Breast epithelium (tissue), 4 donors: ENCODE measurements at places on chromosomes 5 and 9. TPM values are rescaled to one million over a fixed set of nuclear protein-coding genes. Genes with fewer than 3 reads are reported as not detected.
A peak's percentile ranks its signal among the peaks of the same experiment; 100 is the strongest.

Gene SAXO1
- total RNA-seq, result 0.16 TPM

Gene SEMA6A
- total RNA-seq, result 40.3 TPM

Gene SYK
- 25.9 TPM for total RNA-seq

Gene MYORG
- total RNA-seq, result 6.4 TPM

Gene ADGRV1
- total RNA-seq, result 55.3 TPM

Gene PCDHGA6
- 4.0 TPM for total RNA-seq

Gene RUSC2
- total RNA-seq, result 17.1 TPM

Gene HMMR
- total RNA-seq, result 3.5 TPM

DNA sequence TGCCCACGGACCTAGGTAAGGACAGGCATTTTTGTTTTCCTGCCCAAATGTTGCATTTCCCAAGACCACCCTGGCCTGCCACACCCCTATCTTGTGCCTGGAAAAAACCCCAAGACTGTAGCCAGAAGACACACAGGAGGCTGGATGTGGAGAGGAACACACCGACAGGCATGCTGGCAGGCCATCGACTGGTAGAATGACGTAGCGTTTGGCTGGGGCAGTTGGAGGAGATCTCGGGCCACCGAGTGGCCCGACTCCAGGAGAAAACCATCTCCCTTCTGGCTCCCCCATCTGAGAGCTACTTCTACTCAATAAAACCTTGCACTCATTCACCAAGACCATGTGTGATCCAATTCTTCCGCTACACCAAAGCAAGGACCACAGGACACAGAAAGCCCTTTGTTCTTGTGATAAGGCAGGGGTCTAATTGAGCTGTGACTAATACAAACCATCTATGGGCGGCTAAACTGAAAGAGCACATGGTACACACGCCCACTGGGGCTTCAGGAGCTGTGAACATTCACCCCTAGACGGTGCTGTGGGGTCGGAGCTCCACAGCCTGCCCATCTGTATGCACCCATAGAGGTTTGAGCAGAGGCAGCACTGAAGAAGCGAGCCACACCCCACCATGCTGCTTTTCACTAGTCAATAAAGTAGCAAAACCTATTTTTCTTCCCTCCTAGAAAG lies 38.9 kb upstream of the N4BP3 start:
- no peaks in the 10 kb centered on the region for H3K4me1 ChIP-seq
- DNase-seq, result no peak
- no peaks in the 10 kb centered on the region for H3K36me3 ChIP-seq
- H3K4me3 ChIP-seq, result no peak overlapping the region

DNA sequence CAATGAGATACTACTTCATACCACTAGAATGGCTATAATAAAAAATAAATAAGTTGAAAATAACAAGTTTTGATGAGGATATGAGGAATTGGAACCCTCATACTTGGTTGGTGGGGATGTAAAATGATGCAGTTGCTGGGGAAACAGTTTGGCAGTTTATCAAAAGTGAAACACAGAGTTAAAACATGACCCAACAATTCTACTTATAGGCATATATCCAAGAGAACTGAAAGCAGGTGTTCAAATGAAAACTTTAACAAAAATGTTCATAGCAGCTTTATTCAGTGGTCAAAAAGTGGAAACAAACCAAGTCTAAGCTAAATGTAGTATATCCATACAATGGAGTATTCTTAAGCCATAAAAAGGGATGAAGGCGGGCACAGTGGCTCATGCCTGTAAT lies 13.1 kb upstream of the LHFPL2 start:
- H3K27ac ChIP-seq, result no peak overlapping the region
- no peaks in the 10 kb centered on the region for H3K36me3 ChIP-seq
- H3K4me1 ChIP-seq, result no peaks in the 10 kb centered on the region
- DNase-seq, result no peak

DNA sequence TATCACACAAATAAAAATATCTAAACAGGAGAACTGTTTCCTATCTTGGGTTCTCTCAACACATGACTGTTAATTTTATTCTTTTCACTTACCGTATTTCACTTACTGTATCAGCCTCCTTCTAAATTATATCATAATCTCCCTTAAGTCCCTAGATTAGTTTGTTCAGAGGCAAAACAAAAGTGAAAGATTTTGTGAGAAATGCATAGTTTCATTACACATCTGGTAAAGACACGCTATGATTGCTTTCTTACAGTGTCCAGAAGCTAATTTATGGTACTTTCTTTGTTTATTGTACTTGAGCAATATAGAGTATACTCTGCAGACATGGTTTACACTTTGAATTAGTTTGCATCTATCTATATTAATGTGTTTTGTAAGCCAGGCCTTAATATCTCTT lies 159.7 kb upstream of the TLX3 start:
- no peaks in the 10 kb centered on the region for H3K27me3 ChIP-seq
- H3K4me1 ChIP-seq, result no peaks in the 10 kb centered on the region
- H3K4me3 ChIP-seq, result no peak overlapping the region
- H3K36me3 ChIP-seq, result no peaks in the 10 kb centered on the region

DNA sequence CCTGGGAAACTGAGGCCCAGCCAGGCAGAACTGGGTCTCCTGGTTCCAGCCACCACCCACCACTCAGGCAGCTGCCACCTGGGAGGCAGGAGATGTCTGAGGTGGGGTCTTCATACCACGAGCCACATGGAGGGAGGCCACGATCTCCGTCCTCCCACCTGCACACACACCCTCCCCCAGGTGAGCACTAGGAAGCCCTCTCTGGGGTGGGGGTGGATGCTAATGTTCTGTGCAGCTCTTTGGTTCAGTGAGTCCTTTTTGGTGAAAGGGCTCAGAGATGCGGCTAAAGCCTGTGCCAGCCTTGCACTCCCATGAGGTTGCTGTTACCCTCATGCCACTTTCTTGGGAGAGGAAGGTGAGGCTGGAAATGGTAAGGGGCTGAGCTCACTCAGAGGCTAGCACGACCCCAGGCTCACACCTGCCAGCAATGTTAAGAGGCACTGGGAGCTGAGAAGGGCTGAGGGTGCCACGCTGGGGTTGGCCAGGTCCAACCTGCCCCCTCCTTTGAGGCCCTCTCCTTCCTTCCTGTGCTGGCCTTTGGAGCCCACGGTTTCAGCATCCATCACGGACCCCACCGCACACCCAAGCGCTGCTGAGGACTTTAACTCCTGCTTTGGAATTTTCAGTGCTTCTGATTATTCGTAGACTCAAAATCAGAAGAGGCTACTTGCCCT lies 26.6 kb upstream of the OBP2B start:
- H3K27ac ChIP-seq, result peak overlapping the region; percentile 25
- H3K27me3 ChIP-seq, result no peaks in the 10 kb centered on the region
- H3K4me1 ChIP-seq, result no peaks in the 10 kb centered on the region
- DNase-seq, result no peak
- no peak overlapping the region for H3K4me3 ChIP-seq

DNA sequence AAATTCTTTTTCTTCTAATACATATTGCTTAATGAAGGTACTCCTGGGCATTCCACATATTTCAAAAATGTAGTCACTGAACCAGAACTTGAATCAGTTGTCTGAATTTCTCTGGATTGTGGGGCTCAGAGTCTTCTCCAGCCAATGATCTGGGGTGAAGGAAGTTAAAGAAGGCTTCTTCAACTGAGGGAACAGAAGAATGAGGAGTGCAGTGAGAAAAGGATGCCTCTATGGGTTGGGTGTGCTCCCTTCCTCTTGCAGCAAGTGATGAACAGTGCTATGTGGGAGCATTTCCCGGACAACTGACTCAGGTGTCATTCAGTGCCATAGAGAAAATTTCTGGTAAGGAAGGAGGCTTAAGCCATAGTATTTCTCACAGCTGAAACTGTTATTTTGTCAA lies 7.9 kb downstream of the LNPEP start:
- DNase-seq, result no peak
- no peaks in the 10 kb centered on the region for H3K27me3 ChIP-seq
- H3K36me3 ChIP-seq, result no peaks in the 10 kb centered on the region
- H3K4me1 ChIP-seq, result no peaks in the 10 kb centered on the region
- no peak overlapping the region for H3K27ac ChIP-seq

DNA sequence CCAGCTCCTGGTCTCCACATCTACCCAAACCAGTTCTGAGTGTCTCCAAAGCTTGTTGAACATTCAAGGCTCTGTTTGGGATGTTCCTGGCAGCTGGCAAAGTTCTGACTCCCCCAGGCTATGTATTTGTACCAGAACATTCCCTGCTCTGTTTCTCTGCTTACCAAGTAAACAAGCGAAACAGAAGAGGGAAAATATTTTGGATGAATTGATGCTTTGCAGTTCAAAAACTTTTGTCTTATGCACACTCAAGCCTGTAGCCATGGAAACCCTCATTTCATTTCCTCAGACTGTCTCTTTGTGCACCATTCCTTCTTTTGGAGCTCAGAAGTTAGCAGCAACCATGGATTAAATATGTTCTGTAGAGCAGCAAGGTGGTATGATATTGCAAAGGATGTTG lies 145.8 kb downstream of the ACTL7B start:
- H3K27me3 ChIP-seq, result no peaks in the 10 kb centered on the region
- H3K27ac ChIP-seq, result no peak overlapping the region
- no peak for DNase-seq
- no peaks in the 10 kb centered on the region for H3K4me1 ChIP-seq
- H3K36me3 ChIP-seq, result no peaks in the 10 kb centered on the region

DNA sequence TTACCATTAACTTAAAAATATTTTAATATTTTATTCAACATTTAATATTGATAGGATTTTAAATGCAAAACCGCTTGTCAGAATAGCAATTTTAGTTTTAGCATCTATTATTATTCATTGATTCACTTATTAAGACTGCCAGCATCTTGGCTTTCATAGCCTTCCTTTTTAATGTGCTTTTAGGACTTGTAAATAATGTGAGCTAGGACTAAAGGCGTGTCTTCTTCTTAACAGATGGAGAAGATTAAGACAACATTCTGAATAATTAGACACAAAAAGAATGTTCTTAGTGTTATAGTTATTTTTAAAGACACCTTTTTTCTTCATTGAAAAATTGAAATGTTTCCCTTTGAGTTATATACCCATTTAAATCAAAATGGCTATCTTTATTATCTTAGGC lies 6.9 kb downstream of the IL31RA start:
- no peak overlapping the region for H3K27ac ChIP-seq
- DNase-seq, result no peak
- no peaks in the 10 kb centered on the region for H3K4me1 ChIP-seq

GRCh38 chr5:50709471-50709870 lies 43.0 kb downstream of the PARP8 start:
- no peak for DNase-seq
- no peaks in the 10 kb centered on the region for H3K4me1 ChIP-seq
- no peaks in the 10 kb centered on the region for H3K36me3 ChIP-seq
- H3K4me3 ChIP-seq, result no peak overlapping the region

GRCh38 chr5:158436271-158437065 lies 577.5 kb upstream of the CLINT1 start:
- H3K27me3 ChIP-seq, result no peaks in the 10 kb centered on the region
- H3K4me1 ChIP-seq, result no peaks in the 10 kb centered on the region
- H3K36me3 ChIP-seq, result no peaks in the 10 kb centered on the region
- DNase-seq, result no peak

- no peak for DNase-seq
- no peak overlapping the region for H3K27ac ChIP-seq
- H3K4me1 ChIP-seq, result no peaks in the 10 kb centered on the region
- no peak overlapping the region for H3K4me3 ChIP-seq
Observed at GRCh38 chr9:133051281-133051900, 10.4 kb upstream of the CEL start.

DNA sequence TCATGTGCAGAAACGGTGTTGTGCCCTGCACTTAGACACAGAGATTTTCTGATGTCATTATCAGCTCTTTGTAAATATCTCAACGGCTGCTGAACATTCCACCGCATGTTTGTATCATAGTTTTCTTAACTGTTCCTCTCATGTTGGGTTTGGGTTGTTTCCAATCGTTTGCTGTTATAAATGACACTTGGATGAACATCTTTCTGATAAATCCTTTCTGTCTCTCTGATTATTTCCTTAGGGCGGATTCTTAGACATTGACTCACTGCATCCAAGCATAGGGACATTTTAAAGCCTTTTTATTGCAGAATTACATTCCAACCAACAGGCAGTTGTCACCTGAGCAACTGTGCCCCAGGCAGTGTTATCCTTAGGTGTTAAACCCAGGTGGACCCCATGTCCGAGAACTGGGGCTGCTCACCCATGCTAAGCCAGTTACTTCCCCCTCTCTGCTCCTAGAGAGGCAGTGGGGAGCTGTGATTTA lies 28.5 kb downstream of the COL5A1 start:
- DNase-seq, result no peak
- H3K4me1 ChIP-seq, result no peaks in the 10 kb centered on the region
- no peaks in the 10 kb centered on the region for H3K27me3 ChIP-seq
- no peak overlapping the region for H3K27ac ChIP-seq
- no peak overlapping the region for H3K4me3 ChIP-seq
- H3K36me3 ChIP-seq, result no peaks in the 10 kb centered on the region

GRCh38 chr5:116702776-116703175 lies 128.2 kb upstream of the SEMA6A start:
- no peak overlapping the region for H3K27ac ChIP-seq
- H3K27me3 ChIP-seq, result no peaks in the 10 kb centered on the region
- no peak for DNase-seq
- H3K4me1 ChIP-seq, result no peaks in the 10 kb centered on the region

DNA sequence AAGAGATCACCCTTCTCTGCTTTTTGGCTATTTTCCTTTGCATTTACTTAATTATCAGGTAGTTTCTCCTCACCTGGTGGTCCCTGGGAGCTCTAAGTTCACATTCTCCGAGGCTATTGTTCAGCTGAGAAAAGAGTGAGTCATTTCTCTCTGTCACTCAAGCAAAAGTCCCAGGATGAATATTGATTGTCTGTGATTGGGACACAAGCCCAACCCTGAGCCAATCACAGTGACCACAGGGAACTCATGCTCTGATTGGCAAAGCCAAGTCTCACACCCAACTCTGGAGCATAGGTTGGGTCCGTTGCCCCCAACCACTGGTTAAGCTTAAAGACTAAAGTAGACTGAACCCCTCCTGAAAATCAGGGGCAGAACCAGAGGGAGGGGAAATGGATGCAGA lies 27.8 kb upstream of the FAT2 start:
- H3K4me3 ChIP-seq, result no peak overlapping the region
- H3K36me3 ChIP-seq, result no peaks in the 10 kb centered on the region
- H3K4me1 ChIP-seq, result no peaks in the 10 kb centered on the region
- peak overlapping the region; percentile 4 for H3K27ac ChIP-seq
- DNase-seq, result no peak
- no peaks in the 10 kb centered on the region for H3K27me3 ChIP-seq

DNA sequence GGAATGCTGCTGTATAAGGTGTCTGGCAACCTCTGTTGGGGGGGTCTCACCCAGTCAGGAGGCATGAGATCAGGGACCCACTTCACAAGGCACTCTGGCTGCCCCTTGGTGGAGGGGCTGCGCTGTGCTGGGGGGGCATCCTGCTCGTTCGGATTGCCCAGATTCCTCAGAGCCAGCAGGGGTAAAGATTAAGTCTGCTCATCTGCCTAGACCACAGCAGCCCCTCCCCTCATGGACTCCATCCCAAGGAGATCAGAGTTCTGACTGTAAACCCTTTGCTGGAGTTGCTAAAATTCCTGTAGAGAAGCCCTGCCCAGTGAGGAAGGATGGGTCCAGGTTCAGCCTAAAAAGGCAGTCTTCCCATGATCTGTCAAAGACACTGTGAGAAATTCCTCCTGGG lies 262.0 kb upstream of the C9orf72 start:
- H3K4me1 ChIP-seq, result no peaks in the 10 kb centered on the region
- no peak overlapping the region for H3K27ac ChIP-seq
- DNase-seq, result no peak
- no peaks in the 10 kb centered on the region for H3K27me3 ChIP-seq
